AG09309 (cell line): ENCODE measurements at places on chromosomes 12 and 14.

- DNase-seq = no peak
These were observed 190.7 kb upstream of the PPFIA2 start for GRCh38 chr12:81949841-81950308.

DNA sequence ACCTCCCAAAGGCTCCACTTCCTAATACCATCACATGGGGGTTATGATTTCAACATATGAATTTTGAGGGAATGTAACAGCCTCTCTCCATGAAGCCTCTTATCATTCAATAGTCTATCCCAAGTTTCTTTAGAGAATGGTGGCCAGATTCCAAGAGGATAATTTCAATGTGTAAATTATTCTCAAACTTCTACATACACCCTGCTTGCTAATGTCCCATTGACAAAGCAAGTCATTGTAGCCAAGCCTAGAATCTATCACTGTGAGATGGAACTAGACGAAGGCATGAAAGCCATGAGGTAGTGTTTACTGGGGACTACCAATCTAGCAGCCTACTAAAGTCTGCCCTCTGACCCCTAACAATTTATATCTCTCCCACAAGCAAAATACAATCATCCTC lies 3.8 kb downstream of the INHBC start:
- no peak for DNase-seq

- DNase-seq = no peak
These were observed 5.8 kb downstream of the TRIP11 start for GRCh38 chr14:92033906-92034687.

DNA sequence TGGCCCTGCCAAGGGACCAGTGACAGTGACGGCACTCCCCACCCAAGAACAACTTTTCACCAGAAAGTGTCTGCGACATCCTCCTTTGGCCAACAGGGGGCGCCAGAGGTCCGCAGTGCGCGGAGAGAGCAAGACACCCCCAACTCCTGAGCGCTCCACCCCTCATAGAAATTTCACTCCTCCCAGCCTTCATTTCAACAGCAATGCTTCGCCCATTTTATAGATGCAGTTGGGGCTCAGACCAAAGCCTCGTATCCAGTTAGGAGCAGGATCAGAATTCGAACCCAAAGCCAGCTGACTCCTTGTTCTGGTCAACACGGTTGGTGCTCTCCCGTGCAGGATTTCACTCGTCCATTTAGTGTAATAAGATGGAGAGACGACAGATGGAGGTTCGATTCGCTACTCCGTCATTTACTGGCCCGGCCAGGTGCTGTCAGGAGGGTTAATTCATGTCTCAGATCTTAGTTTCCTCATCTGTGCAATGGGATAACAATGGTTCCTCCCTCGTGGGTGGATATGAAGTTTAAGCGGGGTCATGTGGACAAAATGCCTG lies 2.4 kb upstream of the POP5 start:
- no peak for DNase-seq

DNA sequence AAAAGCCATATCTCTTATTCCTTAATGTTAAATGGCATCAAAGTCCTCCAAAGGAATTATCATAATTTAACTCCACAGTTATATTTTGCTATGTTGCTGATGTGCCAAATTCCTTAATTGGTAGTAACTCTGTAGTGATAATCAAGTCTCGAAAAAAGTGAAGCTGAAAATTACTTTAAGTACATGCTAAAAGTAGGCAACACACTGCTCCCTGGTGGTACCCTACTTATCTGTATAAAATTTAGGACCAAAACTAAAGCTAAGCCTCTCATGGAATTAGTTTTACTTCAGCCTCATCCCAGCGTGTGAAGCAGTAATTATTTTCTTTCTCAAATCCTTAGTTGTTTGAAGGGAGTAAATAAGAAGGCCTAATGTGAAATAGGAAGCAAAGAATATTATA lies 132.8 kb downstream of the TTLL5 start:
- peak; percentile 10 for DNase-seq

DNA sequence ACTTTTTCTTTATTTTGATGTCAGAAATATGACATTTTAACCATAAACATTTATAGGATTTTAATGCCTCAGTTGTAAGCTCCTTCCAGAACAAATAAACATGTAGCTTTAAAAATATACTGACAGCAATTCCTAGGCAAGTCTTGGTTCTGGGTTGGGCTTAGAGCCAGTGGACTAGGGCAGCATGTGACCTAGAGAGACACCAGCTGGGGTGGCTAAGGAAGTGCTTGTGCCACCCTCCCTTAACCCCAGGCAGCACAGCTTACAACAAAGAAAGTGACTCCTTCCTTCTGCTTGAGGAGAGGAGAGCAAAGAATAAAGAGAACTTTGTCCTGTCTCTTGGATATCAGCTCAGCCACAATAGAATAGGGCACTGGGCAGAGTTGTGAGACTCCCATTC lies 61.6 kb upstream of the KTN1 start:
- DNase-seq = no peak

GRCh38 chr12:87667378-87667777 lies 361.8 kb downstream of the C12orf50 start:
- DNase-seq = no peak

GRCh38 chr14:88706425-88706824 lies 86.3 kb downstream of the EML5 start:
- no peak for DNase-seq

DNA sequence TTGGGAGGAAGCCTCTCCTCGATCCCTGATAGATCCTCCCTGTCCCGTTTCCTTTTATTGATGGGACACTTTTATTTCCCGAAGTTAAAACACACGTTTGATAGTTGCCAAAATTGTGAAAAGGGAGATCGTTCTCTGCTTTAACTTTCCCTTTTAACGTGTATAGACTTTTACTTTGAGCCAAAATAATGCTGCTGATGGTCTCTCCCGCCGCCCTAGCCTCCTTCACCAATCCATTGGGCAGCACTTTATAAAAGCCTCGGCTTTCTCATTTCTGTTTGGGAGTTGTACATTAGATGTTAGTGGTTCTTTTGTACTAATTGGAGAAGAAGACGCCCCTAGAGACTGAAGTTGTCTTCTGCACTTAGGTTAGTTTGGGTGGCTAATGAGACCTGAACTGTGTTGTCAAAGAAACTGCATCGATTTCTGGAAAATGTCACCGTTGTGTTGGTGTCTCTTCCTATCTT lies 1.4 kb downstream of the TMTC2 start:
- no peak for DNase-seq

- peak; percentile 21 for DNase-seq
These were observed 399.0 kb downstream of the NAV3 start for GRCh38 chr12:78229591-78230101.

GRCh38 chr14:51562816-51563215 lies 88.9 kb upstream of the FRMD6 start:
- no peak for DNase-seq
